ENCODE measurements at places on chromosomes 7 and 10.

GRCh38 chr7:139673230-139673629 is 104.6 kb downstream of the HIPK2 start:
- DNase-seq, result no peak

DNA sequence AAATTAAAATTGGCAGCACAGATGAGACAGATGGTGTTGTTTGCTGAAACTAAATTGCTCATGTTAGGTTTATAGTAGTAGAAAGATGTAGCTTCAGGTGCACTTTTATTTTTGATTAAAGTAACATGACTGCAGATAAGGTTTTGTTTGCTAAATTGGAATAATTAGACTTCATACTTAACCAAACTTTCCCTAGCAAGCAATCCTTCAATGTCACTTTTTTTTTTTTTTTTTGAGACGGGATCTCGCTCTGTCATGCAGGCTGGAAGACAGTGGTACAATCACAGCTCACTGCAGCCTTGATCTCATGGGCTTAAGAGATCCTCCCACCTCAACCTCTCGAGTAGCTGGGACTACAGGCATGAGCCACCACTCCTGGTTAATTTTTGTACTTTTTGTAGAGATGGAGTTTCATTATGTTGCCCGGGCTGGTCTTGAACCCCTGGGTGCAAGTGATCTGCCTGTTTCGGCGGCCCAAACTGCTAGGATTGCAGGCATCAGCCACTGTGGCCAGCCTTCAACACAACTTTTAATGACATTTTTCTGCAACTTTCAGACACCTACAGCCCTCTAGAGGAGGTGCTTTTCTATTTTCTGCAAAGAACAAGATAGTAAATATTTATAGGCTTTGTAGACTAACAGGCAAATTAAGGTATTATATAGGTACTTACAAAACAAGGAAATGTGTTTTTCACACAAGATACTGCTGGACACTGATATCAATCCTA is 84.8 kb upstream of the CCNY start:
- no peak for DNase-seq

- no peak for DNase-seq
These were observed 173.9 kb upstream of the SLC25A13 start for GRCh38 chr7:96495751-96496216.

DNA sequence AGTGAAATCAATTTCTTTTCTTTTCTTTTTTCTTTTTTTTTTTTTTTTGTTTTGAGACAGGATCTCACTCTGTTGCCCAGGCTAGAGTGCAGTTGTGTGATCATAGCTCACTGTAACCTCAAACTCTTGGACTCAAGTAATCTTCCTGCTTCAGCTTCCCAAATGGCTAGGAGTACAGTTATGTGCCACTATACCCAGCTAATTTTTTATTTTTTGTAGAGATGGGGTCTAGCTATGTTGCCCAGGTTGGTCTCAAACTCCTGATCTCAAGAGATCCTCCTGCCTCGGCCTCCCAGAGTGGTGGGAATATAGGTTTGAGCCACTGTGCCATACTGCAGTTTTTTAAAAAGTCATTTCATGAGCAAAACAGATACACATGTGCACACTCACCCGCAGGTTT is 79.8 kb downstream of the ANK3 start:
- DNase-seq, result no peak

GRCh38 chr10:35644050-35644950 is 2.2 kb upstream of the FZD8 start:
- DNase-seq, result no peak

- no peak for DNase-seq
These were observed 45.7 kb downstream of the HIBADH start for GRCh38 chr7:27616914-27617548.

DNA sequence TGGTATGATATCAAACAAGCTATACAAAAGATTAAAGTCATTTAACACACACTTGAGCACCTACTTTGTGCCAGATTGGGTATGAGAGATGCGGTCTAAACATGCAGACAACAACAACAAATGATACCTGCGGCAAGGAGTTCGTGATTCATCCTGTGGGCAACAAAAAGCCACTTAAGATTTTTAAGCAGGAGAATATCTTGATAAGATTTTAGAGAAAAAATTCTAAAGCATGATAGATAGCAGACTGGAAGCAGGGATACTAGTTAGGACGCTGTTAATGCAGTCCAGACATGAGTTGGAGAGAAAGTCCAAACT is 1.6 kb upstream of the KBTBD2 start:
- DNase-seq, result no peak

DNA sequence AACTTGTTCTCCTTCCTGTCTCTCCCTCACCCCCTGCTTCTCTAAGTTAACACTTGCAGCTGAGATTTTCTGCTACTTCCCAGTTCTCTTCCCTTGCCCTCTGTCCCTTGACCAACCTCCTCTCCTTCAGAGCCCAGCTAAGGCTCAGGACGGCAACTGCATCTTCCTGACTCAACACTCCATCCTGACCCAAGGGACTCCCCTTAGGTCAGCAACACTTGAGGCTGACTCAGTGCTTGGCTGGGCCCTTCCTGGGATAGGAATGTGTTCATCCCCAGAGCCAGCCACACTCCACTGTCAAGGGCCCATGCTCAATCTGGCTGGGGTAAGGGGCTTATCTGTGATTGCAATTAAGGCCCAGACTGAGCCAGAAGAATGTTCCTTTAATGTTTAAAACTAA is 3.4 kb downstream of the CALHM2 start:
- DNase-seq, result no peak

- DNase-seq, result no peak
These were observed 348.8 kb downstream of the RNLS start for GRCh38 chr10:88234297-88234696.

- no peak for DNase-seq
These were observed 24.6 kb downstream of the DIP2C start for GRCh38 chr10:664893-665292.

DNA sequence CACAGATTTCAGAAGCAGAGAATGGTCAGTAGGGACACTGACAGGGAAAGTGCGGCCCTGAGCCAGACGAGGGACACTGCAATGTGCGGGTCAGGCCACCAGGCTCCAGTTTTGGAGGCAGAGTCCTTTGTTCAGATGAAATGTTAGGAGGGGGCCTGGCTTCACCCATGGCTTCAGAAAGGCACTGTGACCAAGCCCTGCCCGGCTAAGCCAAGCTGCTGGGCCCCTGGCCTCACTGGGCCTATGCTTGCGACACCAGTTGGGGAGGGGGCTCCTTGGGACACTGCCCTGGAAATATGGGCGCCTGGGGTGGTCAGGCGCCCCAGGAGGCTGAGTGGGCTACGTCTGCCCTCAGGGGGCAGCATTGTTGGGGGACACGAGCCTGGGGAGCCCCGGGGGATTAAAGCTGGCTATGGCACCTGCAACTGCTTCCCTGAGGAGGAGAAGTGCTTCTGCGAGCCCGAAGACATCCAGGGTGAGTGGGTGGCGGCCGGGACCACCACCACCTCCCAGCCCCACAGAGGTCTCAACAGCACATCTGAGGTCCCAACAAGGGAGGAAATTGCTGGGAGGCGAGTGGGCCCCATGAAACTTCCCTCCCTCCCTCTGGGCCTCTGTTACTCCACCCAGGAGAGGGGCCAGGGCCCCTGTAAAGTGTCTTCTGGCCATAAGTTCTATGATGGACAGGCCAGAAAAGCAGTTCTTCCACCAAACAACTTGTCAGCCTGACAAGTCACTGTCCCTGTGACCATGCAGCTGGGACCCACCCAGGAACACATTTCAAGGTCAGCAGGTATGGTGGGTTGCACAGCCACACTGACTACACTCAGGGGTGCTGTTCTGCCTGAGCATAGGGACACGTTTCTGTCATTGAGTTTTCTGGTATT is 24.8 kb upstream of the CSGALNACT2 start:
- no peak for DNase-seq

- no peak for DNase-seq
These were observed 824 bp downstream of the RELN start for GRCh38 chr7:103988468-103989199.

GRCh38 chr10:63375458-63375857 is 90.3 kb downstream of the JMJD1C start:
- DNase-seq, result no peak

DNA sequence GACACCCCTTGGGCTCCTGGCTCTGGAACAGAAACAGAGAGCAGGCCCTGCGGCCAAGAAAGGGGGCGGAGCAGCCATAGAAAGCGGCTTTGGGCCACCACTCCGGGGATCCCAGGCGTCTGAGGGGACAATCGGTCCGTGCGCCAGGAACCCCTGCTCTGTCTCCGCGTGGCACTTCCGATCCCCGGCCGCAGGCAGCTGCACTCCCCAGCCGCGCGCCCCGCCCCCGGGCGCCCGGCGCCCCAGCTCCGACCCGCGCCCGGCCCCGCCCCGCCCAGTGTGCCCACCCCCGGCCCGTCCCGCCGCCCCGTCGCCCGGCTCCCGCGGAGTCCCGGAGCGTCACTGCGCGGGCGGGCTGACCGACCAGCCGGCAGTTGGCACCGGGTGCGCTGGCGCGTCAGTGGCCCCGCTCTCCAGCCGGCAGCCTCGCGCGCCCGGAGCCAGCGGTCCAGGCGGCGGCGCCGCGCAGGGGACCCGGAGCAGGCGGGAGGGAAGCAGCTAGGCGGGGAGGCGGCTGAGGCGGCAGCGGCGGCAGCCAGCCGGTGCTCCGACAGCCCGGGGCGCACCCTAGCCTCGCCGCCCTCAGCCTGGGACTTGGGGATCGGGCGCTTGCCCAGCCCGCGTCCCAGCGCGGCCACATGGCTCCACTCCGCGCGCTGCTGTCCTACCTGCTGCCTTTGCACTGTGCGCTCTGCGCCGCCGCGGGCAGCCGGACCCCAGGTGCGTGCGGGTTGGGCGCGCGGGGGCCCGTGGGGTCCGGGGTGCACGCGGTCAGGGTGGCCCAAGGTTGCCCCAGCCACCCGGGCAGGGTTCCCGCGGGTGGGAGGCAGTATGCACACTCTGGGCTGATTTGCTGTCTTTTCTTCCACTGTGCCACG is at the start of gene ADAMTS14:
Gene ADAMTS14, plus strand, starts transcription at position 342 of the 878 bp plus-strand sequence. Its CDS starts 297 bp downstream, at position 639.
- DNase-seq, result no peak

GRCh38 chr10:114874827-114875411 is 53.3 kb downstream of the FHIP2A start:
- no peak for DNase-seq

- DNase-seq, result no peak
These were observed 287.0 kb downstream of the ZEB1 start for GRCh38 chr10:31605861-31606525.

DNA sequence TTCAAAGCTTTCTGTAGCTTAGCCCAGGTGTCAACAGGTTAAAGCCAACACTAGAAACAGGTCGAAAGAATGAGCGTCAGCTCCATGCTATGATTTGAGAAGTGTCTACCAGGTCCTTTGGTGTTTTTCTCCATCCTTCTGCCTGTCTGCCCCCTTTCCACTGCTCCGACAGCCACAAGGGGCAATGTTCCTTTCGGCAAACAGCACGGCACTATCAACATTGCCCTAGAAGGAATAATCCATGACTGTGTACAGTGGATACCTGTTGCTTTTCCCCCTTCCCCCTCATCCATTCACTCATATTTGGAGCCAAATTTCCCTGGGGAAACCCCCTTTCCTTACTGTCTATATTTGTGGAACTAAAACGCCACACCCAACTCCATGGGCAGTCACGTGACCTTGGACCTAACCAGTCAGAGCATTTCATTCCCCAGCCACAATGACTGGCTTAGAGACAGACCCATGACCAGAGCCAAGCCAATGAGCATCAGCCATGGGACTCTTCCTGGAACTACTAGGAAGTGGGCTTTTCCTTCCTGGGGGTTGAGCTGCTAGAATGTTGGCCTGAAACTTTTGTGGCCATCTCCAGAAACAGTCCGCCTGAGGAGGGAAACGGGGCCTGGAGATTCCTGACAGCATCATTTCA is 51.5 kb downstream of the AFAP1L2 start:
- DNase-seq, result no peak

DNA sequence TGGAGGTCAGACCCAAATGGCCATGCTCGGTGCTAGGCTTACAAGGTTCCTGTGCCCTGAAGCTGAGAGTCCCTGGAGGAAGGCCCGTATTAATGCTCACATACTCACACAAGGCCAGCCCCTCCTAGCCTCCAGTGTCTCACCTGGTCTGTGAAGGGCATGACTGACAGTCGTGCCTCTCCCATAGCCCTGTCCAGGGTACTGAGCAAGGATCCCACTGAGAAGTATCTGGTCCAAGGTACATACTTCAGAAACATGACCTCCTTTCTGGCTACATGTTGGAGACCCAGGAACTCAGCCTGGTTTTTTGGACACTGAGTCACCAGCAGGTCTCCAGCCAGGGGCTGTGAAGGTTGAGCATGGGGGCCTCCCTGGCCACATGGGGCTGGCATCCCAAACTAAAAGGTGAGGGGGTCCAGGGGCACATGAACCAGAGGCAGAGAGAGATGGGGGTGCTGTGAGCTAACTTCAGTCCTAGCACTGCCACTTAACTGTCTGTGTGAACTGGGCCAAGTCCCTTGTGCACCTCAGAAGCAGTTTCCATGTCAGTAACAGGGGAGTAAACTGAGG is 17.6 kb upstream of the RASGEF1A start:
- DNase-seq, result no peak

DNA sequence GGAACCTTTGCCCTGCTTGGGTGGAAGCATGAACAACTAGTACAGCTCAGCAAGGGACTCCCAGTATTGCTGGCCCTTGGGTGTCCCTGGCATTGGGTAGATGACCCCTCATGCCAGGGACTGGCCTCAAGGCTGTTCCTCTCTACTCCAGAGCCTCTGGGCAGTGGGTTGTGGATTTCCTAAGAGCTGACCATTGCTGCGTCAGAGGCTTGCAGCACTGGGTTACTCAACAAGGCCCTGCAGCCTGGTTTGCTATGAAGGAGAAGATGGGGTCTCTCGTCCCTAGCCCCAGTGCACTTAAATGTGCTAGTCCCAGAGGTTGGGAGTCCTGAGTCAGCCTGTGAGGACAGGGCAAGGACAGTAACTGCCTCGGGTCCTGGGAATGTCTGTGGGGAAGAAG is 2.5 kb downstream of the VSIR start:
- no peak for DNase-seq

Measured in activated T-cell treated with anti-CD3 and anti-CD28 coated beads for 1 hour (primary cell).